HFFc6 (cell line): ENCODE measurements at places on chromosomes 4 and X. TPM values are rescaled to one million over a fixed set of nuclear protein-coding genes. Genes with fewer than 3 reads are reported as not detected.

Gene SLC2A9
- total RNA-seq, result 1.1 to 1.8 TPM (median 1.3 TPM) in 3 replicates

Gene H2BW2
- not detected in 3 replicates for total RNA-seq

- no peak for DNase-seq
These were observed 568 bp upstream of the CASP6 start for GRCh38 chr4:109703664-109704361.

GRCh38 chr4:61036071-61036684 is 163.9 kb upstream of the ADGRL3 start:
- no peak for DNase-seq

GRCh38 chr4:151407466-151408379 is 1.3 kb upstream of the FHIP1A start:
- DNase-seq, result no peak

- DNase-seq, result no peak
These were observed 32.5 kb downstream of the TSPAN5 start for GRCh38 chr4:98625920-98626319.
